ENCODE measurements at places on chromosomes 7 and 10.
A peak's percentile ranks its signal among the peaks of the same experiment; 100 is the strongest.

DNA sequence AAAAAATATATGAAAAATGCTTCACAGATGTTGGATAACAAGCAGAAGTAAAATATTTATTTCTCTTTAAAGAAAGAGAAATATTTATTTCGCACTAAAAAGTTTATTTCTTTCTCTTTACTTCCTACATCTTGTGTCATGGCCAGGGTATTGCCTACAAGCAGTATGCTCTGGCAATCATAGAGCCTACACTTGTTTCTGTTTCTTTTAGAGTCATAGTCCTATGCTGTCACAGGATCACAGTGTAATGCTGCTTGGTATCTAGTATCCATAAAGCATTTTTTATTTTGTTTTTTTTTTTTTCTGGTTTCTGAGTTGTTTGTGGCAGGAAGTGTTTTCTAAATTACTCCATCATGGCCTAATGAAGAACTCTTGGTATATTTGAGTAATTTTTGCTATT is 116.0 kb downstream of the ATRNL1 start:
- no peak for DNase-seq

- no peak for DNase-seq
Measured at GRCh38 chr10:69718951-69719350, 82.8 kb upstream of the COL13A1 start.

GRCh38 chr10:79223091-79224048 is 123.9 kb upstream of the PPIF start:
- DNase-seq = no peak

DNA sequence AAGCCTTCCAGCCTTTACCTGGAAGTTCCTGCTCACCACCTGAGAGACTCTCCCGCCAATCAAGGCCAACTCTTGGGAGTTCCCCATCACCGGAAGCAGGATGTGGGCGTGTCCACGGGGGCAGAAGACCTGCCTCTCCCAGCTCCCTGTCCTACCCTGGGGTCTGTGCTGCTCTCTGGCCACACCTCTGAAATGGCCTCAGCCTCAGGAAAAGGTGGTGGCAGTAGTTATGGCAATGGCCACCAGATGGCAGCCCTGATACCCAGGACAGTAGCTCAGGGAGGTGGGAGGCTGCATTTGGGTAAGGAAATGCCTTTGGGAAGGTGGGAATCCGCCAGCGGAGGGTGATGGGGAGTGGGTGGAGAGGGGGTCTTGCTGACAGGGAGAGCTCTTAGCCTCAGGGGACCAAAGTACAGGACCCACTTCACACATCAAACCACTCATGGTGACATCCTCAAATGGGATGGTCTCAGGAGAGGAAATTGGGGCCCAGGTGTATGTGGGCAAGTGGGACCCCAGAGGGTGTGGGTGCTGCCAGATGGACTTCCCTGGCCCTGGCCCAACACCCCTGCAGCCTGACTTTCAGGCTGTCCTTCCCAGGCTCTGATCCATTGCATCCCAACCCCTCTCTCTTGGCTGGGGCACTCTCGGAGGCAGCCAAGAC is 33.9 kb downstream of the KAZALD1 start:
- peak; percentile 90 for DNase-seq

DNA sequence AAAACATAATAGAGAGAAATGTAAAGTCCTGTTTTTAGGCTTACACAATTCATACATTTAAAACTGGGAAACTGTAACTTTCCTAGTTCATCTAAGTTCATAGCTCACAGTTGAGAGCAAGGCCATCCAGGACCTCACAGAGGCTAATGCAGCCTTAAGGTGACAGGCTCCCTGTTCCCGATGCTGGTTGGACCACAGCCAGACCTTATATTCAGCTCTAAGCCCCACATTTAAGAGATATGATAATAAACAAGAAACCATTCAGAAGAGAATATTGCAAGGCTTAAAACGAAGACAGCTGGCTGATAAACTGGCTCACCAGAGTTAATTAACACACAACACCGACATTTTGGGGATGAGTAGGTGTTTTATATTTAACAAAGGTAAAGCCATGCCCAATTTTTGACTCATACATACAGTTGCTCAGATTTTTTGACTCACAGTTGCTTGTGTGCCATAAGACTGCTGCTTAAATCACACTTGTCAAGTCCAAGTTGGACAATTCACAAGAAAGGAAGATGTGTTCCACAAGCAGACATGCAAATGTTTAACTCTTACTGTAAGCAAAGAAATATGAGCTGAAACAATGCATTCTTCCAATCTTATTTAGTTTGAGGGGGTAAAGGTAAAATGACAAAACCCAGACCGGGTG is 41.1 kb upstream of the TMEM213 start:
- DNase-seq = no peak

DNA sequence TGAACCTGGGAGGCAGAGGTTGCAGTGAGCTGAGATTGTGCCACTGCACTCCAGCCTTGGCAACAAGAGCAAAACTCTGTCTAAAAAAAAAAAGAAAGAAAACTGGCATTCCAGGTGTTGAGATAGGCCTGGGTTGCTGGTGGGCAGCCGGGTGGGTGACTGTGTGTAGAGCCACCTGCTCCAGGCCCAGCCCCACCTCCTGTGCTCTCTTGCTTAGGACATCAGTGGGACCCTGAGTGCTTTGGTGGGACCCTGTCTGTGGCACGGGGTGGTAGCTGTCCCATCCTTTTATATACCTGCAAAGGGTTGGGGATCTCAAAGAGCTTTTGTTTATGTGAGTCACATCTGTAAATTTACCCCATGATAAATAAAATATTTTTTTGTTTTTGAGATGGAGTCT is 6.2 kb downstream of the PAOX start:
- DNase-seq = no peak

- DNase-seq = no peak
Measured at GRCh38 chr10:113982769-113983168, 60.9 kb upstream of the ADRB1 start.

GRCh38 chr7:111586711-111587409 is 24.6 kb upstream of the IMMP2L start:
- DNase-seq = no peak

GRCh38 chr7:23012908-23013714 is 819 bp downstream of the HYCC1 start:
- DNase-seq = peak; percentile 88

DNA sequence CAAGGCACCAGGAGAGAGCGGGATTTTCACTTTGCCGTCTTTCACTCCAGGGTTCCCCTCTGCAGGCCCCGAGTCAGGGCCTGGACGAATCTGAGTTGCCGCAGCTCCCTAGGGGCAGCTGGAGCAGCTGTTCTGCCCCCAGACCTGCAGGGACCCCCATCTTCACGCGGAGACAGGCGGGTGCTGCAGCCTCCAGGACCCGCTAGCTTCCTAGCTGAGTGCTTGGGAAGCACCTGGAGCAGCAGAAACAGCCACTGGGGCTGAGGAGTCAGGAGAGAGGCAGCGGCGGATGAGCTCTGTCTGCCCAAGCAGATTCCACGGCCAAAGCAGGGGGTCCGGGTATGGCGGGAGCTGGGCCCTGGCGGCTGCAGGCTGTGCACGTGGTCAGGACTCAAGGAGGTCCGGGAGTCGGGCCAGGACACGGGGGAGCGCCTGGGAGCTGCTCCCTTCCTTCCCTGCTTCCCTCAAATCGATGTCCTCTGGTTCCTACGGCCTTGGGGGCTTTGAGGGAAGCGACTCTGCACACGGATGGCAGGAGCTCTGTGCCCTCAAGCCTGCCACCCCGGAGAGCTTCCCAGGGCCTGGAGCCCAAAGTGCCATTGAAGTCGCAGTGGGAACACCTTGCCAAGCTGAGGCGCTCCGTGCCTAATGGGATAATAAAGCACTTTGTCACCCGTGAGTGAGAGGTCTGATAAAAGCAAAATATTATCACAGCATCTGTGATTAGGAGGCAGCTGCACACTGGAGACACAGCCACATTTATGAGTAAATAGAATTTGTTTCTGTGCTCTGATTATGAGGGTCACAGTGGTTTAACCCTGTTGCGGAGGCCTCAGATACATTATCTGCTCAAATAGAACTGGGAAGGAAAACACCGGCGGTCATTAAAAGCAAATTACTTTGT is 17.2 kb downstream of the MNX1 start:
- no peak for DNase-seq

GRCh38 chr7:157652954-157653826 is 316.4 kb downstream of the DNAJB6 start:
- no peak for DNase-seq

- no peak for DNase-seq
Measured at GRCh38 chr10:26423722-26424121, 14.4 kb upstream of the APBB1IP start.

DNA sequence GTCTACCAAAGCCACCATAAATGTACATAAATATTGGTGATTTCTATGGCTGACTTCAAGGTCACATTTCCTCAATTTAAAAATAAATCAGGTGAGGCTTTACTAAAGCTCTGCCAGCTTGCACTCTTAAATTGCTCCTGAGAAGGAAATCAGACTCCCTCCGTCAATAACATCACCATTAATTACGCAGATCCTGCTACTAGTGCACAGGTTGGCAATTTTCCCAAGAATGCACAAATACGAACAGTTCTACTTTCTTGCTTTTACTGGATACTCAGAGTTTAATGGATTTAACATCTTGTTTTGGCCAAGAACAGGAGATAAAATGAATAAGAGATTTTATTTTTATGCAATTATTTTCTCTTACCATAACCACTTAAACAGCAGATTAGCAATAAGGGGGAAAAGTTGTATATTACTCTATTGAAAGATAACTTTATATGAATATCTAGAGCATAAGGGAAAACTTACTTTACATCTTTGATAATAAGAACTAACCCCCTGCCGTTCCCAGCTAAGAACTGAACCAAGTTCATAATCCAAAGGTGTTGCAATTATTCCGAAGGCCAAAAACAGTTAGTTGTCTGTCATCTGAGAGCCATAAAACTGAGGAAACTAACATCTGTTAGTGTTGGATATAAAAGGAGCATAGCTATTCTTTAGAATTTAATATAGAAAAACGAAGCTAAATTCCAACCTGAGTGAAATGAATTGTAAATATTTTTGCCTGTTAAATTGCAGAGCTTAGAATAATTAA is 140.5 kb downstream of the TWIST1 start:
- DNase-seq = no peak

GRCh38 chr10:131846240-131847101 is 54.3 kb upstream of the PPP2R2D start:
- peak; percentile 80 for DNase-seq

- DNase-seq = no peak
Measured at GRCh38 chr7:25048444-25048834, 68.5 kb upstream of the OSBPL3 start.

DNA sequence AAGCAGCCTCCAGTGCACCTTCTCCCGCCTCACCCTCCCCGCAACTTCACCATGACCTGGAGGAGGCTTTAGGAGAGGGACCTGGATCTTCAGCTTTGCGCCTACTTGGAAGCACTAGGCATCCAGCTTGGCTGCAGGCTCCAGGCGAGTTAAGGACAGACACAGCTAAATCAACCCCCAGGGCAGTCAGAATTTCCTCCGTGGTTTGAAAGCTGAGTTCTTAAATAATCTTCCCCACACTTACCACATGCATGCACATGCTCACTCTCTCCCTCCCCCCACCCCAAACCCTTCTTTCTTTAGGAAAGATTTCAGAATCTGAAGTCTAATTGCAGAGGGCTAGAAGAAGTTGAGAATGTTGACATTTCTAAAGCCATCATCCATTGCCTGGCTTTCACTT is 36.7 kb upstream of the LRRC4 start:
- DNase-seq = no peak

GRCh38 chr7:98870121-98870651 is 372 bp upstream of the TMEM130 start:
- DNase-seq = no peak

- no peak for DNase-seq
Measured at GRCh38 chr10:85193796-85194195, 865.4 kb downstream of the CCSER2 start.

GRCh38 chr7:29480451-29480850 is 83.2 kb upstream of the PRR15 start:
- DNase-seq = no peak

GRCh38 chr10:4475827-4476490 is 350.0 kb upstream of the AKR1E2 start:
- DNase-seq = no peak

DNA sequence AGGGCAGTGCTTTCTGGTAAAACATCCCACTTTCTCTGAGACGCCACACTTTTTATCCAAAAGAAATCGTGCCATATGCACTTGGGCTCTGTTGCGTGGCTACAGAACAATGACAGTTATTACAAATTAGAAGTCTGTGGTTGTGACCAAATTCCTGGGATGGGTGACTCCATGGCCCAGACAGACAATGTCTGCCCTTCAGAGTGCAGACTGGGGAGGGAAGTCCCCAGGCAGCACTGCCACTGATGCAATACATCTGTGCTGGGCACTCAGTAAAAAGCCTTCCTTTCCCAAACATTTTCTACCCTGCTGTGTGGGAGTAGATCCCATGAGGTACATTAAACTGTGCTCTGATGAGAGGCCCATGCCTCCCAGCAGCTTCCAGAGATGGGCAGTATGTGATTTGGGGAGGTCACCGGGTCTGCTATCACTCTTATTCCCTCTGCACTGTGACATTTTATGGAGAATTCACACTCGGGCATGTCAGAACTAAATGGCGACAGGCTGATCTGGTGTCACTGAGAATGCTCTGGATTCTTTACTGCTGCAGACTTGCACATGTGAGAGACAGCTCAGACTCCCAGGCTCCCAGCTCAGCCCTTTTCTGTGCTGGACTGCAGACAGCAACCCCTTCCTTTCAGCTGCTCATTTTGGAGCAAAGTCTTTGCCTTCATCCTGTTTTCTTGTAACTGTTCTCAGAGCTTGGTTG is 243.5 kb upstream of the ZNF32 start:
- DNase-seq = no peak

DNA sequence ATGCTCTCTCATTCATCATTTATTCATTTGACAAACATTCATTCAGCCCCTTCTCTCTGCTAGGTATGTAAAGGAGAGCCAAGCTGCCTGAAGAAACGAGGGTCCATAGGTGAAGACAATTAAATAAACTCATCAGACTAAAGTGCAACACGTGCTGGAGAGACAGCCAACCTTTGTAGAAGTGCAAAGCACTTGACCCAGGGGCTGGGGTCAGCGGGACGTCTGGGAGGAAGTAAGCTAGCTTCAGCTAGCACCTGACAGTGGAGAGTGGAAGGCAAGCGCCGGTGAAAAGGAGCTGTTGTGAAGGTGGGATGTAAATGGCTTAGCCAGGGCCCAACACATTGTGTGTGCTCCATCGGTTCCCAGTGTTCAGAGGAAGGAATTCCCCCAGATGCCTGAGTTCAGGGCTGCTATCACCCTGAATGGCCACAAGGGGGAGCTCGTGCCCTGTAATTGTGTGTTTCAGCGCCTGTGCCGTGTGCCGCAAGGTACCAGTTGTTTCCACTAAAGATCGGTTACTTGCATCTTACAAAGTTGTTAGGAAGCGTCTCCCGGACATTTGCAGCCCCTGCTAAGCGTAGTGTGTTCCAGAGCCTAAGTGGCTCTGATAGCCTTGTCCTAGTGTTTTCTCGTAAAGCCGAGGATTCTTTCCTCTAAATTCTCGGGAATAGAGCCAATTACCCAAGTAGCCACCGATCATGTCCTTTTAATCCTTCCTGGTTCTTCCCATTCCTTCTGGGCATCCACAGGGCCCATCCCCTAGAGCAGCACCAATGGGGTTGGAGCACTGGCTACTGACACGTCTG is 30.6 kb downstream of the TLX1 start:
- DNase-seq = peak; percentile 90
